CD8-positive, alpha-beta T cell (primary cell): ENCODE measurements at places on chromosomes 12 and 14.

GRCh38 chr12:6603095-6603567, 4.0 kb downstream of the CHD4 start:
- no peak for DNase-seq

GRCh38 chr12:85076688-85077430, 40.7 kb downstream of the LRRIQ1 start:
- DNase-seq: no peak

DNA sequence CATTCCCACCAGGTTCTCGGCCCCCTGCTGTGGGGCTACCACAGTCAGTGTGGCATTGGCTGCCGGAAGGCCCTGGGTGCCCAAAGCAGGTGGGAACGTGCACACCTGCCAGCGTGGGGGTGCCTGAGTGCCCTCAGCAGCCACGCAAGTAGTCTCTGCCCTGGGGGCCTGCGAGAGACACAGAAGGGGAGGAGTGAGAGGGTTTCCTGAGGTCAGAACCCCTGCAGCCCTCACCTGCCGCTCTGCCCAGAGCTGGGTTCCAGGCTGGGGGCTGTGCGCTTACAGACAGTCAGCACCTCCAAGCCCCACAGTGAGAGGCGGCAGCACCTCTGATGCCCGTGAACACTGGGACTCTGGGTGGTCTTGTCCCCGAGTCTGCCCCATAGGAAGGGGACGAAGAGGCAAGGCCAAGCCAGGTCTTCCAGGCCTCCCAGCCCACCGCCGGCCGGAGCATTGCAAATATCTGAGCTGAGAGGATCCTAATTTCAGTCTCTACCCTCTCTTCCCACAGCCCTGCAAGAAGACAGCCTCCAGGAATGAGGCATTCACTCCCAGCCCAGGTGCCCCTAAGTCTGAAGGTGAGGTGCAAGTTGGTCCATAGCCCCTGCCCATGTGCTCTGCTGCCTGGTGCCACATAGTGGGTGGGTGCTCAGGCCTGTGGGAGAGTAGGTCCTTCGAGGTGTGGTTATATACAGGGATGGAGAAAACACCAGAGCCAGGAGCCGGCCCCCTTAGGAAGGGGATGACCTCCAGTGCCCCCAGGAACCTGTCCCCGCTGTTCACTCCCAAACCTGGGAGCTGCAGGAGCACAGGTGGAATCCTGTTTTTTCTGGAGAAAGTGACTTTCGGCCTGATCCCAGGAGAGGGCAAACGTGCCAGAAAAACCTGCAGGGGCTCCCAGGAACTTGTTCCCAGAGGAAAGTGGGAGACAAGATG, 291.1 kb upstream of the RTL1 start:
- DNase-seq: no peak

DNA sequence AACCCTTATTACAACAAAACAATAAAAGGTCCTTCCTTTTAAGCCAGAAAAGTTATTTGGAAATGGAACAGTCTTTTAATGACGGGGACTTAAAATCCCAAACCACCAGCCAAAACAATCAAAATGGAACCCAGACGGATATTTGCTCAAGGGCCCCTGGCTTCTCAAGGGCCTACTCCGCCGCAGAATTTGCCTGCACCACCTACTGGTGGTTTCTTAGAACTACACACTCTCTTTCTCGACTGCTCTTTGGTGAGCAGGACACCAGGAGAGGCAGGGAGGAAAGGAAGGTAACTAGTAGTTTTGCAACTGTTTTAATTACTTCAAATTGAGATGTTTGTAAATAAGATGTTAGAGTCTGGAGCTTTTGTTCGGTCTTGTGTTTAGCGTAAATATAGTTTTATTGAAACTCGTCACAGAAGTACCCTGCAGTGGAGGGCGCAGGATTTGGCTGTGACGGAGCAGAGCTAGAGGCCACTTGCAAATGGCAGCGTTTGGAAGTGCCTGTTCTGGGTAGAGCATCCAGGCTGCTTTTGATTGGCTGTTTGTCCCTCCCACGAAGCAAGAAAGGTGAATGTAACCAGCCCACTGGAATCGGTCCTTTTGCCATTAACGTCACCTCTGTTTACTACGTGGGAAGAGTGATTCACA, 238.5 kb downstream of the CACNA1C start:
- peak; percentile 7 for DNase-seq

DNA sequence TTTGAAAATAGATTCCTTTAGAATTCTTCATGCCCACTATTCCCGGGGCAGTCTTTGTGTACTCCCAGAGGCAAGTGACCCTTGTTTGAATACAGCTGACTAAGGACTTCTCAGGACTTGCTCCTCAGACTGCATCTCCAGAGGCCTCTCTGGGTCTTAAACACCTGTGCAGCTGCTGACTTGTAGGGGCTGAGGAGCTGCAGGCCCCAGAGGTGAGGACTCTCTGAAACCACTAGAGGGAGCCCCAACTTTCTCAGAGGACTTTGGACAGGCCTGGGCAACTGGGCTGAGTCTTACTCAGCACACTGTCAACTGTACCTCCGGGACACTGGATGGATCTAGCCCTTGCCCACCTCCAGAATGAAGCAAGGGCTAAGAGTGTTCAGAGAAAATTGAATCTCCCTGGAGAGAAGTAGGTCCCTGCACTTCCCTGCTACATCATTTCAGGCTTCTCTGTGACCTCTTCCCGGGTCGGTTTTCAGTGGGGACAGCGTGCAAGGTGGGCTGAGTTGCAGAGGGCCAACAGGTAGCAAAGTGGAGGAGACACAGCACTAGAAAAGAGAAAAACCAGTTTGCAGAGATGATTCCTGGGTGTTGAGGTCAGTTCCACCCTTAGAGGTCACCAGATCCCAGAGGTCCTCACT, 164.6 kb downstream of the TMEM117 start:
- peak; percentile 14 for DNase-seq

GRCh38 chr12:50387972-50388478, 8.4 kb downstream of the FAM186A start:
- DNase-seq: no peak

DNA sequence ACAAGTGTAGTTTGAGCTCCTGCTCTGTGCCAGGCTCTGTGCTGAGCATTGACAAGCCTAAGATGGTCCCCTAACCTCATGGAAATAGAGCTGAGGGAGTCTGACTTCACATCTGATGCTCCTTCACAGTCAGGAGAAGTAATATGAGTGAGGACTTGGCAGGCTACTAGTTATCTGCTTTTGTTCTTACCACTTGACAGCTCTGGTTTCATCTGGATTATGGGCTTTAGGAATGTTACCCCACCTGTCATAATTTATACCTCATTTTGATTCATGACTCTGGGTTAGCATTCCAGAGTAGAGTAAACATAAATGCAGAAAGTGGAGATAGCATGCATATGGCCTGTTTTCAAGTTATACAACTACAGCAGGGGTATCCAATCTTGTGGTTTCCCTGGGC, 40.5 kb downstream of the ATP6V1D start:
- no peak for DNase-seq

GRCh38 chr12:29191267-29191850, 42.3 kb downstream of the FAR2 start:
- no peak for DNase-seq

DNA sequence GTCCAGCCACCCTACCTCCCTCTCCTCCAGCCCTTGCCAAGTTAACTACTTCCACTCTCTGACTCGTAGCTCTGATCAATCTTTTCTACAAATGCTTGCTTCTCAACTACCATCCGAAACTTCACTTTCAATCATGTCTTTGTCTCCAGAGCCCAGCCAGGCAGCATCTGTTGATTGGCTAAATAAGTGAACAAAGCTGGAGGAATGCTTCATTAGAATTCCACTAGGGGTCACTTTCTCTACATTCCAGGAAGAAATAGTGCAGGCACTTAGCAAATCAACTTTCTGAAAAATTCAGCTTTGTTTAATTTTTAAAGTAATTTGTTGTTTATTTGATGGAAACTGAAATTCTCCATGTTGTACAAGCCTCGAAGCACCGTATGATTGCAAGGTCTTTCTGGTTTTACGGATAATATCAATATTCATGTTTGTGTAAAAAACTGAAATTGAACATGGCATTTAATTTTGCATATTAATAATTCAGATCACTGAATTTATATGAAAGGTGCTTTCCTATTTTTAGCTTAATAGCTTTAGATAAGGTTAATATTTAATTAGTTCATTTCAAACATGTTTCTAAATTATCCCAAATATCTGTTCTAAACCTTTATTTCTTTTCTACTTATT, 32.4 kb upstream of the HELB start:
- no peak for DNase-seq

GRCh38 chr12:68771223-68771925, 25.4 kb downstream of the SLC35E3 start:
- DNase-seq: no peak

DNA sequence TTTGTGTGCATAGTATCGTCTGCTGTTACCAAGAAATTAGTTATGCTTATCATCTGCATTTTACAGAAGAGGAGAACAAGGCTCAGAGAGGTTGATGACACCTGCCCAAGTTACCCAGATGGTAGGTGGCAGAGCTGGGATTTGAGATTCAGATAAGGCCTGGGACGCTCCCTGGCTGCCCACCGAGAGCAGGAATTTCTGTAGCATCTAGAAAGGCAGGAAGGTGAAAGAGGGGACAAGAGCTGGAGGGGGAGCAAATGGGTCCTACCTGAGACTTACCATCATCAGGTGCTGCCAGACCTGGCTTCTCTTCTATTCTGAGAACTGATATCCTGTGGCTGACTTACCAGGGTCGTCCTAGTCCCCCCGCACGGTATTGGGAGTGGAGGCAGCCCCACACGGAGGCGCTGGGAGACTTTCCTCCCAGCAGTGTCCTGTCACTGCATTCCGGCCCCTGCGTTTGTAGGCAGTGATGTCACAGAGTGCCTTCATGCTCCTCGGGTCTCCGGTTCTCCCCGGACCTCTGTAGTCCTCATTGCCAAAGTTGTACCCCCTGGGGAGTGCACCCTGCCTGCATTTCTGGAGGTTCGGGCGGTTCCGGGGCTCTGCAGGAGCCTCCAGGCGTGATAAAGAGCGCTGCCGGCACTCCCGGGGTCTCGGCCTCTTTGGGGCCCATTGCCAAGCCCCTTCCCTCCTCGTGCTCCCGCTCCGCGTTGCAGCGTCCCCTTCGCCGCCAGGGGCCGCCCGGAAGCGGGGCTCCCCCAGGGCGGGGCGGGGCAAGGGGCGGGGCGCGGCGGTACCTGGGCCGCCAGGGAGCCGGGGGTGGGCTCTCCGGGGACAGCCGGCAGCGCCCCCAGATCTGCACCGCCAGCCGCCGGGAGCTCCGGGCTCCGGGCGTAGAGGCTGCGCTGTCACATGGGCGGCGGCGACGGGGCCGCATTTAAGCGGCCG, at the start of gene CABP1:
Gene CABP1 (plus strand): TSS at position 856 of the 951 bp plus-strand sequence. CDS start 60 bp downstream, at position 916.
- peak; percentile 69 for DNase-seq

- DNase-seq: no peak
These were observed 886.7 kb downstream of the NRXN3 start for GRCh38 chr14:79056879-79057278.

GRCh38 chr12:32016680-32017482, 57.7 kb downstream of the RESF1 start:
- no peak for DNase-seq

DNA sequence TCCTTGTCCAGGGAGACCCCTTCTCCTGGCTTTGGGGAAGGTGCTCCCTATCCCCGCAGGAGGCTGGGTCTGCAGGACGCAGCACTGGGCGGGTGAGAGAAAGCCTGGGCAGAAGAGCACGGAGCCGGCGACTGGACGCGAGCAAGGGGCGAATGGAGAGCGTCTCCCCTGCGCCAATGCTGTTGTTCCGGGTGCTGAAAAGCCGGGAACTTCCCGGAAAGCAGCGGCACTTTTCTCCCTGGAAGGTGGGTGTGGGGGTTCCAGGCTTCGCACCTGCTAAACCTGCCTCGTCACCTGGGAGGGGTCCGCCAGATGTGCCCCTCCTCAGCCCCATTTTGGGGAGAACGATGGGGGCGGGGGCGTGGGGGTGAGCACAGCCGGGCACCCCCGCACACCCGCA, 417.1 kb upstream of the TMTC1 start:
- no peak for DNase-seq

DNA sequence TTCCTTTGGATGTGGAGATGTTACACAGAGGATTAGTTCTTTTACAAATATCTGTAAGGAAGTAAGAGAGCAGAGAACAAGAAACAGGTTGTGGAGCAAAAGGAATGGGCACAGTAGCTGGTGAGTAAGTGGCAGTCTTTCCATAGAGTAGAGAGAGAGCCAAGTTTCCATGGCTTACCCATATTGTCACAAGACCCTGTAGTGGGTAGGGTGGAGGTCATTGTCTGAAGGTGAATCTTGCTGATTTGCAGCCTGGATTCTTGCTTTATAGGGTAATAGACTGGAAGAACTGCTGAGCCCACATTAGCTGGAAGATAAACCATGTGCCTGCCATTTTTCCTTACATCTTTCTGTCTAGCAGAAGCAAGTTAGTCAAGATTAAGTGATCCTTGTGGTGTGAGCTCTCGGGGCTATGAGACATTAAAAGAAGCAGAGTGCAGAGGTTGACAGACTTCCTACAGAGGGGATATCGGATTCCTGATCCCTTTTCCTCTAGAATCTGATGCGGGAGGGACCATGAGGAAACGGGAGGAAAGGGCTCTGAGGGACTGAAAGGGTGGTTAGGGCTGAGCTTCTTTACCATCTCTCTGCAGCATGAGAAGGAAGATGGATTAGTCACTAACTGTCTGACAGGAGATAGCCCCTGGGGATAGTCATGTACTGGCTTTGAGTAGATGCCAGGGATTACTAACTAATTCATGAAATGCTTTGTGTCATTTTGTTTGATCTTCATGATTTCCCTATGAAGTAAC, 44.0 kb upstream of the LRTM2 start:
- DNase-seq: no peak

DNA sequence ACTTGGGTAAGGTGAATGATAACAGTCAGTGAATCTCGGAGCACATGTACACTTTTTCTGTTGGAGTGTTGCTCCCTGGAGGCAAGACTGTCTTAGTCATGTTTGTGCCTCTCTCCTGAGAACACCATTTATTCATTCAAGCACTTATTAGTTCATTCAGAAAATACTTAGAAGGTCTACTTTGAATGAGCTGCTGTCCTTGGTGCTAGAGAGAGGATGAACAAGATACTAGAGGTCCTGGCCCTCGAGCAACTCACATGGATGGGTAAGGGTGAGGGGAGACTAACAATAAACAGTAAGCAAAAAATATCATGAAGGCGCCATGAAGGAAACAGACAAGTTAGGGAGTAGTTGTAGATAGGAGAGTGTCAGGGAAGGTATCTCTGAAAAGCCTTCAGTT, 17.1 kb upstream of the SAMD4A start:
- no peak for DNase-seq

GRCh38 chr12:120361506-120362208, 7.3 kb downstream of the MSI1 start:
- no peak for DNase-seq

DNA sequence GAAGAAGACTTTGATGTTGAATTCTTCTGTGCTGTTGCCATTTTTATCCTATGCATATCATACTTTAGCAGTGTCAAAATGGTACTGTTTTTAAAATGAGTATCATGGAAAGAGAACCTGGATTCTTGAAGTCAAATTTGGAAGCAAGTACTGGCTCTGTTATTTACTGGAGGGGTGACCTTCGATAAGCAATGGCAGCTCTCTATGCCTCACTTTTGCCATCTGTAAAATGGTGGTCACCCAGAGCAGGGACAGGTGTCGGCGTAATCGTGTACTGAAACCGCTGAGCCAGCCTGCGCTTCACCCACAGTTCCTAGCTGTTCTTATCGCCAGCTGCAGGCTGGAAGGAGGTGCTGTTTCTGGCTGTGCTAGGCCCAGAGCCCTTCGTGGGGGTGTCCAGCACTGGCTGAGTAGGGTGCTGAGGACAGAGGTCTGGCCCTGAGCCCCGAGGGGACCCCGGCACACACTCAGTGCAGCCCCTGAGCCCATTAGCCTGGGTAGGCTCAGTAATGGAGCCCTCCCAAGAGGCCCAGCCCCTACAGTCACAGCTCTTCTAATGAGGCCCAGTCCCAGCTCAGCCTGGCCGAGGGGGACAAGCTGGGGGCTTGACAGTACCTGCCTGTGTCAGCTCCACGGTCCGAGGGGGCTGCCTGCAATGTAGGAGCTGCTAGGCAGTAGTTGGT, 183.5 kb downstream of the PHETA1 start:
- no peak for DNase-seq

- DNase-seq: no peak
These were observed 140.8 kb upstream of the PZP start for GRCh38 chr12:9348906-9349518.
